Stimulated activated CD8-positive, alpha-beta memory T cell treated with anti-CD3 and anti-CD28 coated beads, Interleukin-15, amount 100 ng/mL, for 1 hour (primary cell): ENCODE measurements at places on chromosomes 4 and X.

GRCh38 chr4:104616401-104616820 is 121.7 kb upstream of the CXXC4 start:
- DNase-seq, result no peak

GRCh38 chr4:67983333-67983732 is 20.0 kb upstream of the TMPRSS11A start:
- no peak for DNase-seq

GRCh38 chrX:53050841-53051240 is 2.3 kb downstream of the GPR173 start:
- no peak for DNase-seq

- no peak for DNase-seq
Observed at GRCh38 chr4:111802191-111802590, 343.1 kb upstream of the FAM241A start.

DNA sequence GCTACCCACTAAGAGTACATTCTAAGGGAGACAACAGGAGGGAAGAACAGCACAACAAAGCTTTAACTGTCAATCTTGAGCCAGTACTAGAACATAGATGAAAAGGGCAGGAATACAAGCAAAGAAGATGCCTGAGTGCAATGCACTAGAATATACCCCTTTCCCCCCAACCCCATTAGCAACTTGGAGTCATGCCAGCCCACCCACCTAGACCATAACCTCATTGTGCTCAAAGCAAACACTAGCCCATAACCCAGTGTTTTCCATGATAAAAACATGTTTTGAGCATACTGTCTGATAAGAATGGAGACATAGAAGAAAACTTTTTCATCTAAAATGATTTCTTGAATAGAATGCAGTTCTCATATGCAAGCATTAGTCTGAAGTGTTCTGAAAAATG is 183.2 kb downstream of the RAP1GDS1 start:
- DNase-seq, result no peak

DNA sequence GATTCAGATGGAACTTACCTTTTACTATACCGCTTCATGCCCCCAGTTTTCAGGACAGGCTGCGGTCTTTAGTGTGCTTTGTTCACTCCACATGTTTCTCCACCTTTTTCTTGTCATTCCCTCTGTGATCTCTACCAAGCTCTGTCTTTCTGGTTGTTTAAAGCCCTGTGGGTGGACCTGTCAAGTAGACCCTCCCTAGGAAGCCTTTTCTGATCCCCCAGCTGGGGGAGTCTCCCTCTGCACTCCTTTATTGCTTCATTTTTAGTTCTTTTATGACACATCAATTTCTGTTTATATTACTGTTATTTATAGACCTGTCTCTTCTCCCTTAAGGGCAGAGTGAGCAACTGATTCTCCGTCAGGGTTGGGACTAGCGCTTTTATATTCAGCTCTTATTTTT is 150.2 kb downstream of the C4orf33 start:
- no peak for DNase-seq

- DNase-seq, result no peak
Observed at GRCh38 chr4:42482516-42483327, 85.4 kb downstream of the SHISA3 start.

DNA sequence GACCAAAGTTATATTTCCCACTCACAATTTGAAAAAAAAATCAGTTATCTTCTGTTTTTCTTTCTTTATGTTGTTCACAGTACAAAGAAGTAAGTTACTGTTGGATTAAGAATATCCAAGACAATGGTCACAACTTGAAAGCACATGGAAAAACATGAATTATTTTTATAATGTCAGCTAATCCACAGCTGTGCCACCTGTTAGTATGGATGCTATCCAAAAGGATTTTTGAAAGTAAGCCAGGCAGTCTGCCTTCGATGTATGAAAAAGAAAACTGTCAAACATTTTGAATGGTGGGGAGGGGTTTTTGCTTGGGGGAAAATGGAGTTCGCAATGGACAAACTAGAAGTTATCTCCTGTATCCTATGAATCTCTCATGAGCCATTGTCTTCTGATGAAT is 6.2 kb downstream of the GPM6A start:
- no peak for DNase-seq

DNA sequence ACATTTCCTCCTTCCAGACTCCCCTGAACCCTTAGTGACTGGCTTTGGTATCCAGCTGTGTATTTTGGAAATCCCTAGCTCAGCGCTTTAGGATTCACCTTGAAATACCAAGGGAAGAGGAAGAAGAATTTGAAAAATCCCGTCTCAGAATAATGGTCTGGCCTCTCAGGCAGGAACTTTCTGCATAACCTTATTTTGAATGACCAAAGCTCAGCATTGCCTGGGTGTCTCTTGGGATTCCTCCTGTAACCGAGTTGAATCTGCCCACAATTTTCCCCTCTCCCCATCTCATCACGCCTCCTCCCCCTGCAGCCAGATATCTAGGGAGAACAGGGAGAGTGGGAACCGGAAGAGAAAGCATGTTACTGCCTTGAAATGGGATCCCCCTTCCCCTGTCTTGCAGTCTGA is 116.2 kb downstream of the SMIM20 start:
- DNase-seq, result no peak

- DNase-seq, result no peak
Observed at GRCh38 chr4:15020502-15021286, 18.4 kb downstream of the CPEB2 start.

DNA sequence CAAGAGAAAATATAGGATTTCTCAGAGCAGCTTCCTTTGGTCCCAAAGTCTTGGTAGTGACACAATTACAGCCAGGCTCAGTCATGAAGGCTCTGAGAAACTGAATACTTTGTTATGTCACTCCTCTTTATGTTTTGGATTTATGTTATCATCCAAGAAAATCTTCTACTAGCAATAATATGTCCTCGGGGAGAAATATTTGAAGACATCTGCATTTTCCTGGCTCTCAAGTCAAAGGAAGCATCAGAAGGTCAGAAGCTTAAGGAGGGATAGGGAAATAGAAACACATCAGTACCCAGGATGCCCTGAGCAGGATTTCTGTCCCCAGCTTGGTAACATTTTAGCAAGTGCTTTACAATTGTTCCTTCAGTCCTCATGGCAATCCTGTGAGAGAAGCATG is 54.0 kb downstream of the C4orf33 start:
- no peak for DNase-seq

DNA sequence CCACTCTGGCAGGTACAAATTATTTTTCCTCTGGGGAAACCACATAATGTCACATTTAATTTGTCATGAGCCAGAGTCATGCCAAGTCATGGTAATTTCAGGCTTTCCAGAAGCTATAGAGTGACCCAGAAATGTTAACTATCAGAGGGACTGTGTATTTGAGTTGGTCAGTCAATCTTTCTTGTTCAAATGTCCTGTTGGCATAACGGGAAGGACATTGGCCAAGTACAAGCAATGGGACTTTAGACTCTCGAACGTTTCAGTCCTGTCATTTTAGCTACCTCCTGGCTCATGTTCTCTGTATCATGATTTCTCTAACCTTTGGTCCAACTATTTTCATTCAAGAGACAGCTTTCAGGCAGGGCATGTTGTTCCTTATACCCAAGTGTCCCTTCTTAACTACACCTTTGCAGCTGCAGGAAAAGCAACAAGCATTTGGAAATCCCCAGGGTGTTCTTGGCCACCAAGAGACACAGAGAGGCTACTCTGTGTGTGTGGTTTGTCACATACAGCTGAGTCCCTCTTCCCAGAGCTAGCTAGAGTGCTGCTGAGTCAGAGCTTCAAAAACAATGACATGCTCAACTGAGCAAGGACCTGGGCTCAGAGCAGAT is 142.6 kb downstream of the EGF start:
- DNase-seq, result no peak

DNA sequence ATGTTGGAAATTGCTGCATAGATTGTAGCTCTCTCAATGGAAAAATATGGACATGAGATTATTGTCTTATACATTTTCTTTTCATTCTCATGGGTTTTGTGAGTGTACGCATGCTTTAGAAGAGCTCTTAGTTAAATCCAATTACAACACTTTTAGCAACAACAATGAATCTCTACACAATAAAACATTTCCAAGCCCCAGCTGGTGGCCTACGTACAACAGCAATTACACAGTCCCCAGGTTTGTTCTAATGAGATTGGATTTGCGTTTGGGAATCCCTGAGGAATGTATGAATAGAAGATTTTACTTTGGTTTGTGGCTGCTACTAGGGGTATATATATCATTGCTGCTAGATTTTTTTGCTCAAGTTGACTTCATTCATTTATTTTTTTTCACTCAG is 98.6 kb downstream of the FHDC1 start:
- DNase-seq, result no peak

- no peak for DNase-seq
Observed at GRCh38 chrX:148938348-148938747, 437.9 kb downstream of the AFF2 start.

- DNase-seq, result no peak
Observed at GRCh38 chr4:4754641-4755040, 104.8 kb upstream of the MSX1 start.

DNA sequence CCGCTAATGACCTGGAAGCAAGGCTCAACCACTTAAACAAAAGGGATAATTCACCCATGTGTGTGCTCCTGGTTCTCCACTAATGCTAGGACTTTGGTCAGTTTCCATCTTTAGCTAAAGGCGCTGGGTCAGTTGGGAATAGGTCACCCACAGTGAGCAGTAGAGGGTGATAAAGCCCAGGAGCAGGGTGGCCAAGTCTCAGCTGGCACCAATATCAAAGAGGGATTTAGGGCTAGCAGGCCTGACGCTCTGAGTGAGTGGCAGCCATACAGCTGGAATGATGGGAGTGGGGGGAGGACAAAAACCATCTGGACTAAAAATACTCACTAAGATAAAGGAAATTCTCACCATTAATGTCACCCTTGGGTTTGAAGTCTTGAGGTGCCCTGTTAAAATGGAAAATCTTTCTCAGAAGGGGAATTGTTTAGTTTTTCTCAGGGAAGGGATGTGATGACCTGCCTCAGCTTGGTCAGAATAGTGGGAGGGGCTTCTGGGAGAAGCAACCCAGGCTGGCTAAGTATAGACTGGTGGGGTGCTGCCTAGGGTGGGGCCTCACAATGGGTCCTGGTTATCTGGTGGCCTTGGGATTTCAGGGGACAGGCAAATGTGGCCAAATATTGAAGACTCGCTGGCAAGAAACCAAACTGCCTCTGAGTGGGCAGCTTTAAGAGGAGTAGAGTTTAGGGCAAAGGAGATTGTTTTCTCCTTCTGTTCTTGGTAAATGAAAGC is 47.1 kb downstream of the TSC22D3 start:
- no peak for DNase-seq

GRCh38 chr4:146333187-146333894 is 119.0 kb downstream of the REELD1 start:
- no peak for DNase-seq

DNA sequence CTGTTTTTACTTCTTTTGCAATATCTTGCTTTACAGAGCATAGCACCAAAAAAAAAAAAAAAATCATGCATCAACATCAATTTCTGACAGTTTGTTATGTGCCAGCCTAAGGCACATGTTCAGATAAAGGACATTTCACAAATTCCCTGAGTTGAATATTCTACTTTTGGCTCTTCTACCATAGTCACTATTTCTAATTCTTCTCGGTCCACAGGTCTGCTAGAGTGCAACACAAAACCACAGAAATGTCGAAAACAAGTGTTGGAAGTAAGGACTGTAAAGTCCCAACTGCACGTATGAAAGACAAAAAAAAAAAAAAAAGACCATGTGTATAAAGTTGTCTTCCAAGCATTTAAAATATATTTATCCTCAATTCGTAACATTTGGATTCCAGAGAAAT is 494.2 kb upstream of the INTU start:
- no peak for DNase-seq

- DNase-seq, result no peak
Observed at GRCh38 chr4:88268913-88269312, 15.4 kb downstream of the PPM1K start.

DNA sequence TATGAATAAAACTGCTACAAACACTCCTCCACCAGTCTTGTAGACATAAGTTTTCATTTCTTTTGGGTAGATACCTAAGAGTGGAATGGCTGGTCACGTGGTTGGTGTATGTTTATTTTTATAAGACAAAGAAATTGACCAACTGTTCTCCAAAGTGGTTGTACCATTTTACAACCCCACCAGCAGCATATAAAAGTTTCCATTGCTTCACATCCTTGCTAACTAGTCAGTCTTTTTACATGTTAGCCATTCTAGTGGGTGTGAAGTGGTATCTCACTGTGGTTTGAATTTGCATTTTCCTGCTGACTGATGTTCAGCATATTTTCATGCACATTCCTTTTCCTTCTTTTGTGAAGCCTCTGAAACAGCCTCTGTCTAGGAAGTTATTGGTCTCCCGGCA is 76.2 kb upstream of the ADGRG2 start:
- no peak for DNase-seq

GRCh38 chr4:11072999-11073398 is 355.7 kb downstream of the HS3ST1 start:
- DNase-seq, result no peak

DNA sequence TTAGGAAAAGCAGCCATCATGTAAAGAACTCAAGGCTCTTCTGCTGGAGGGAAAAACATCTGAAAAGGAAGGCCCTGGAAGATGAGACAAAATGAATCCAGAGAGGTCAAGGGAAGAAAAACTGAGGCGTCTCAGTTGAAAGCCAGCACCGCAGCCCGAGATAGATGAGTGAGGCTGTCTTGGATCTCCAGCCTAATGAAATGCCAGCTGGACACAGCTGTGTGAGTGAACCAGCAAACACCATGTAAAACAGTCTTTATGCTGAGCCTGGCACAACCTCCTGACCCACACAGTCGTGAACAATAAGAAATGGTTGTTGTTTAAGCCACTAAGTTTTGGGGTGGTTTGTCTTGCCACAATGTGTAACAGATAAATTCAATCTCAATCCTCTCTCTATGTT is 48.6 kb upstream of the RASL11B start:
- no peak for DNase-seq

- no peak for DNase-seq
Observed at GRCh38 chrX:12874581-12874980, 7.7 kb downstream of the TLR7 start.

DNA sequence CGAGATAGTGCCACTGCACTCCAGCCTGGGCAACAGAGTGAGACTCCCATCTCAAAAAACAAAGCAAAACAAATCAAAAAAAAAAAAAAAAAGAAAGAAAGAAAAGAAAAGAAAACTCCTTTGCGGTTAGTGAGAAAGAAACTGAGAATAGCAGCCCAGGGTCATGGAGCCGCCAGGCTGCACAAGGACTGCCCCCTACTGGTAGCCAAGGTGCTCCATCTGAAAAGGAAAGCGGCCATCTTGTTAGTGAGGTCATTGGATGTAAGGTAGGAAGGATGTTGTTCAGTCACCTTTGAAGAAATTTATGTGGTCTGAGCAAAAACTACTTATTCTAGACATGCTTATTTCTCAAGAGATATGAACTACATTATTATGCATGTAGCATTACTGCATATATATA is 660.6 kb upstream of the TENM3 start:
- no peak for DNase-seq

DNA sequence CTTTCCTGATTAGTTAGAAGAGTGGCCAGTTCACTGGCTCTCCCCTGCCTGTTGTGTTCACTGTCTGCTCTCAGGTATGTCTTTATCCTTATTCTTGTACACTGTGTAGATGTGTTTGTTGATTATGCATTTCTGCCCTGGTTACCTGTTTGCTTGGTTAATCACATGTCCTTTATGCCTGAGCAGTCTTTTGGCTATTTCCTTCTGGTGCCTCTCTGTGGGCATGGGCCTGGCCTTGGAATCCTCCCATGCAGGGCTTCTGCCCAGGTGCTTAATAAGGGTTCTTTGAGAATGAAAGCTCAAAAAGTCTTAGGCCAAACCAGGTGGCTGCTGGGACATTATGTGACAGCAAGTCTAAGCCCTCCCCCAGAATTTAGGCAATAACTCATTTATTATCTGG is 26.5 kb downstream of the OTUD6A start:
- DNase-seq, result no peak
